ENCODE measurements at places on chromosomes 7 and 10.

DNA sequence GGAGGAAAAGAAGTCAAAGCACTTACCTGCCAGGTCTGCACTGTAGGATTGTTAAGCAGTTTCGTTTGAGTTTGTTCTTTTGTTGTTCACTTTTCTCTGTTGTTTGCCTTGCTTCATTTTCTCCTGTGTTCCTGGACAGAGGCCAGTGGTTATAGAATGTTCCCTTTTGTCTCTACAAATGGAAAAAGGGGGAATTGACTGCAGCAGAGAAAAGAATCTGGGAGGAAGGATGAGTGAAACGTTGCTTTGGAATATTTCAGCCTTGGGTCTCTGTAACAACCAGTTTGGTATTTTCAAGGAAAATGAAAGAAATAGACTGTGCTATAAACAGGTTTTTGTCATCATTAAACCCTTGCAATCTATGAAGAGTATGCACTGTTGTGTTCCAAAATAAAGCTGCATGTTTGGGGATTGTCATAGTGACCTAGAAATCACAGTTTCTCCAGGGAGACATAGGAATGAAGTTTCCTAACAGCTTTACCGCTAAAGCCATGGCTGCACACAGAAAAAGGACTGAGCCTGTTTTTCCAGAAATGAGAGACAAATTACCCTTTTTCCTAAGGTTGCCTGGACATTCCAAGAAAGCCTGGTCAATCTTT, 60.8 kb upstream of the HABP2 start:
- H3K36me3 ChIP-seq: no peaks in the 10 kb centered on the region
- H3K27ac ChIP-seq: peak overlapping the region; percentile 67
- H3K27me3 ChIP-seq: no peaks in the 10 kb centered on the region
- H3K4me3 ChIP-seq: no peak overlapping the region
- H3K4me1 ChIP-seq: peaks cover 71% of the 10 kb centered on the region

DNA sequence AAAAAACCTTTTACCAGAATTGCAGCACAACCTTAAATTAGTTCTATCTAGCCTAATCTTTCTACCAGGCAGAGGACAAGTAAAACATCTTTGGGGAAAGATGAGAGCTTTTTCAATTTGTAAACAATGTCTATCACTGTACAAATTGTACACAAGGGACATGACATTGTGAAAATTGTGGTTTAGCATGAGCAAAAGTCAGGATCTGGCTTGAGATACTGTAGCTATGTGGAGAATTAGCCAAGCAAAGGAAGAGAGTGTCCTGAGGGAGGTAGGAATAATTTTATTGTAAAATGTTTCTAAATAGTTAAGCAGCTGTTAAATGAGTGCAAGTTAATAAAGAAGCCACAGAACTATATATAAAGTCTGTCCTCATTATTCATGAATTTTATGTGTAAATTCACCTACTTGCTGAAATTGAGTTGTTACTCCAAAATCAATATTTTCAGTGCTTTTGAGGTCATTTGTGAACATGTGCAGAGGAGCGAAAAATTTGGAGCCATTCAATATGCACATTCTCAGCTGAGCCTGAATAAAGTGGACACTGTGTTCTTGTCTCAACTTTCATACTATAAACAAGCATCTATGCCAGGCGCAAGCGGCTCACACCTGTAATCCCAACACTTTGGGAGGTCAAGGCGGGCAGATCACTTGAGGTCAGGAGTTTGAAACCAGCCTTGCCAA, 42.8 kb upstream of the POM121L12 start:
- H3K4me3 ChIP-seq: no peak overlapping the region
- H3K4me1 ChIP-seq: no peaks in the 10 kb centered on the region
- no peaks in the 10 kb centered on the region for H3K36me3 ChIP-seq
- no peaks in the 10 kb centered on the region for H3K27me3 ChIP-seq

DNA sequence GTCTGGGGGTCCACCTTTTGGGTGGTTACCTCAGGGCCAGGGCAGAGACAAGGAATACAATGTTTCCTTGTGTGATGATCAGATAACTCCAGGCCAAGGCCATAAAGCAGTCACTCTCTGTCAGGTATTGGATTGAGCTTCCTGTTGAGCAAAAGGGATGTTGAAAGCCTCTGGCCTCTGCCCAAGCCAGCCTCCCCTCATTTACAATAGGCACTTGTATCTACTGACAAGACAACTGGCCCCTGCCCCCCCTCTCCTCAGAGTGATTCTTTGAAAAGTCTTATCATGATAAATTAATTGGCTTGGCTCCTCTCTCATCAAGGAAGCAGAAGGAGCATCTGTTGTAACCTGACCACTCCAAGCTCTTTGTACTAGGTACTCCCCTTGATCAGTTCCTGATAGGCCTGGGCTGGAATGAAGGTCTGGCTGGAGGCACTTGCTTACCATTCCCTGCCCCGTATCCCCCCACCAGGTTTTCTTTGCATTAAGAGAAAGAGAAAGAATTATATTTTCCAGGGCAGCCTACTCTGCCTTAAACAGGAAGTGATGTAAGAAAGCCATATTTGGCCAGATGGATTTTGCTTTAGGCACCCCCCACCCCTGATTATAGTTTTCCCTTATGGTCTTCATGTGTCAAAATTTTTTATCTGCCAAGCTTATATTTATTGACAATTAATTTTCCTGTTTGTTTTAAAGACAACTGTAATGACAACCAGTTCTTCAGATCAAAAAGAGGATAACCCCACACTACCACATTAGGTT, 42.1 kb upstream of the HPS1 start:
- H3K4me1 ChIP-seq: no peaks in the 10 kb centered on the region
- no peak for DNase-seq
- no peaks in the 10 kb centered on the region for H3K36me3 ChIP-seq
- H3K27ac ChIP-seq: no peak overlapping the region
- no peak overlapping the region for H3K4me3 ChIP-seq
- H3K27me3 ChIP-seq: no peaks in the 10 kb centered on the region

- no peak for DNase-seq
- no peaks in the 10 kb centered on the region for H3K4me1 ChIP-seq
- no peaks in the 10 kb centered on the region for H3K36me3 ChIP-seq
- no peak overlapping the region for H3K27ac ChIP-seq
- H3K4me3 ChIP-seq: no peak overlapping the region
Observed at GRCh38 chr10:79479283-79479909, 32.9 kb upstream of the EIF5AL1 start.

GRCh38 chr10:132602614-132603013, 65.0 kb downstream of the INPP5A start:
- no peak overlapping the region for H3K4me3 ChIP-seq
- DNase-seq: no peak
- no peak overlapping the region for H3K27ac ChIP-seq
- no peaks in the 10 kb centered on the region for H3K36me3 ChIP-seq

Measured in thyroid gland (tissue), 4 donors.